ENCODE measurements at places on chromosomes 1 and 21.

DNA sequence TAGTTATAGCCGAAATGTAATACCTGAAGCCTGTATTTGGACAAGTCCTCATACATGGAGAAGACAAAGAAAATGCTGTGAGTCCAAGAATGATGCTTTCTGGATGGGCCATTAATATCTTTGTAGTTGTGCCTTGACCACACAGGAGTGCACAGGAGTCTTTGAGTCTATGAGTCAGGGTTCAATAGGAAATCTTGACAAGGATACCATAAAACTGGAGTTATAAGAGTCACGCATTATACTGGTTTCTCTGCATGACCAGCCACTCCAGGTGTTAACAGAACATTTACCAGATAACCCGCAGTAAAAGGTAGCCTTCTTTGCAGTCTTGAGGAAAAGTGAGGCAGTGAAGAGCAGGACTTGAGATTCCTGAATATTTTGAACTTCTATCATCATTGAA lies 464.6 kb upstream of the PKN2 start:
- no peak overlapping the region for H3K4me3 ChIP-seq
- H3K27me3 ChIP-seq: no peaks in the 10 kb centered on the region
- DNase-seq: no peak
- H3K4me1 ChIP-seq: peaks cover 27% of the 10 kb centered on the region

DNA sequence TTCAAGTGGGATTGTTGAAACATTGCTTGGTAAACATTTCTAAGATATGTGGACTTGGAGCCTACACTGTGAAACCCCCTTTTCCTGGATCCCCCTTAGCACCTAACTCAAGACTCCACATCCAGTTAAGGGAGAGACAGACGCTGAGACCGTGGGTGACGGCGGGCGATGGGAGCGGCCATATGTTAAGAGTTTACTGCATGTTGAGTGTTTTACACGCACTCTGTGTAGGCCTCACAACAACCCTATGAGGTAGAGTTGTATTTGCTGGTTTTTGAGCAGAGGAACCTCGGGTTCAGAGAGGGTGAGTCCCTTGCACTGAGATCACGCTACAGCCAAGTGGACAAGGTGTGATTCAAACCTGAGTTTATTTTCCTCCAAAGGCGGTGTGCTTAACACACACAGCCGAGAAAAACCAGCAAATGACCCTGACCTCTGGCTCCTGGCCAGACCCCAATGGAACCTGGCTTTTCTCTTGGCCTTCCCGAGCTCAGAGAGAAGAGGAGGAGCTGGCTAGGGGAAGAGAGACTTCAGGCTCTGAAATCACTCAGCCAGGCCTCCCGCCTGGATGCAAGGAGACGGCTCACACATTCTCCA lies 46.9 kb upstream of the GOLT1A start:
- H3K27ac ChIP-seq: no peak overlapping the region
- H3K4me3 ChIP-seq: no peak overlapping the region
- H3K36me3 ChIP-seq: peaks cover 12% of the 10 kb centered on the region
- no peak for DNase-seq
- H3K4me1 ChIP-seq: peaks cover 50% of the 10 kb centered on the region

DNA sequence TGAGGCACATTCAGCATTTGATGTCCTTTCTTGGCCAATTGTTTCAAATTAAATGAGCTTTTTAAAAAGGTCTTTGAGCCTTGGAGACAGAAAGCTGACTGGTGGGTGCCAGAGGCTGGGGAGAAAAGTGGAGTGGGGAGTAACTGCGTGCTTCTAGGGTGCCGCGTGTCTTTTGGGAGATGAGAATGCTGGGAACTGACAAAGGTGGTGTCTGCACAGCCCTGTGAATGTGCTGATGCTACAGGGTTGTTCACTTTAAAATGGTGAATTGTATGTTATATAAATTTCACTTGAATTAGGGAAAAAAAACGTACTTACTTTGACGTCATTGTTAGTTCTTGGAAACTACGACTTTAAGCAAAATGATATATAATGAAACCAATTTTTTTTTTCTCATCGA lies 8.1 kb upstream of the TFF1 start:
- peaks cover 26% of the 10 kb centered on the region for H3K27me3 ChIP-seq
- DNase-seq: no peak
- no peak overlapping the region for H3K27ac ChIP-seq
- H3K36me3 ChIP-seq: no peaks in the 10 kb centered on the region
- no peak overlapping the region for H3K4me3 ChIP-seq

- DNase-seq: no peak
- H3K4me3 ChIP-seq: no peak overlapping the region
- H3K27me3 ChIP-seq: peaks cover 40% of the 10 kb centered on the region
- H3K4me1 ChIP-seq: peaks cover 12% of the 10 kb centered on the region
These were observed 6.6 kb downstream of the FMO1 start for GRCh38 chr1:171254859-171255258.

GRCh38 chr1:15201849-15202551 lies 45.0 kb upstream of the FHAD1 start:
- H3K27me3 ChIP-seq: peaks cover 13% of the 10 kb centered on the region
- H3K36me3 ChIP-seq: no peaks in the 10 kb centered on the region
- H3K4me3 ChIP-seq: no peak overlapping the region
- H3K27ac ChIP-seq: no peak overlapping the region
- peaks cover 82% of the 10 kb centered on the region for H3K4me1 ChIP-seq
- DNase-seq: no peak

GRCh38 chr1:31482482-31483011 lies 69.5 kb downstream of the SERINC2 start:
- H3K36me3 ChIP-seq: no peaks in the 10 kb centered on the region
- peaks cover 19% of the 10 kb centered on the region for H3K27me3 ChIP-seq
- no peak overlapping the region for H3K27ac ChIP-seq
- peaks cover 12% of the 10 kb centered on the region for H3K4me1 ChIP-seq
- no peak for DNase-seq

DNA sequence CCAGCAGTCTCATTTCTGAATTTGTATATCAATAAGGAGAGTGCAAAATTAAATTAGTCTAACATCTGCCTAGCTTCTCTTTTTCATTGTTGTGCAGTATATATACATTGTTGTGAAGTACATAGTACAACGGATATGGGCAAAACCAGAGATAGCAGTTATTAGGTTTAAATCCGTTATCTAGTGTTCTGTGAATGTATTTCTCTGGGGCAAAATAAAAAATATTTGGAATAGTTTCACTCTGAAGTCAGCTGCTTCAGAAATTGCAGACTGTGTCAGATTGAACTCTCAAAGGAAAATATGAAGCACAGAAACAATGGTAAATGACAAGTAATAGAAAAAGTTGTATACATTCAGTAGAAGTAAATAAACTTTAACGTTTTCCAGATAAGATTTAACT lies 836.5 kb upstream of the CXADR start:
- no peak for DNase-seq
- H3K4me3 ChIP-seq: no peak overlapping the region
- H3K27me3 ChIP-seq: no peaks in the 10 kb centered on the region
- H3K4me1 ChIP-seq: no peaks in the 10 kb centered on the region
- H3K27ac ChIP-seq: no peak overlapping the region
- no peaks in the 10 kb centered on the region for H3K36me3 ChIP-seq

GRCh38 chr1:17892225-17892624 lies 137.1 kb downstream of the ACTL8 start:
- H3K27ac ChIP-seq: no peak overlapping the region
- H3K36me3 ChIP-seq: no peaks in the 10 kb centered on the region
- H3K4me3 ChIP-seq: no peak overlapping the region
- peaks cover 11% of the 10 kb centered on the region for H3K4me1 ChIP-seq
- DNase-seq: no peak
- peaks cover 40% of the 10 kb centered on the region for H3K27me3 ChIP-seq

- no peaks in the 10 kb centered on the region for H3K4me1 ChIP-seq
- no peaks in the 10 kb centered on the region for H3K36me3 ChIP-seq
- H3K27ac ChIP-seq: no peak overlapping the region
These were observed 8.4 kb upstream of the ATXN7L2 start for GRCh38 chr1:109475261-109475660.

DNA sequence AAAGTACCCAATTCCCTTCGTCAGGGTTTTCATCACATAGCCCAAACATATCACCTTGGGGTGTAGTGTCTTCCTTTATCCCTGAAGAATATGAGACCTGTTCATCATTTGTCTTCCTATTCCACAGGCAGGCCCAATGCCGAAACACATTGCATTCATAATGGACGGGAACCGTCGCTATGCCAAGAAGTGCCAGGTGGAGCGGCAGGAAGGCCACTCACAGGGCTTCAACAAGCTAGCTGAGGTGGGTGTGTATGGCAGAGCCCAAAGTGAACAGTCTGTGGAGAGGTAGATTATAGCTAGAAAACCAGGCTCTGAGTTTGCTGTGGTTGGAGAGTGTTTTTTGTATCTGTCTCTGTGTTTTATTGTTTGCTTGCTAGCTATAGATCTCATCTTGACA lies 5.9 kb downstream of the DHDDS start:
- peaks cover 8% of the 10 kb centered on the region for H3K4me1 ChIP-seq
- DNase-seq: no peak
- peaks cover 46% of the 10 kb centered on the region for H3K36me3 ChIP-seq
- H3K4me3 ChIP-seq: no peak overlapping the region
- H3K27me3 ChIP-seq: peaks cover 6% of the 10 kb centered on the region
- no peak overlapping the region for H3K27ac ChIP-seq

DNA sequence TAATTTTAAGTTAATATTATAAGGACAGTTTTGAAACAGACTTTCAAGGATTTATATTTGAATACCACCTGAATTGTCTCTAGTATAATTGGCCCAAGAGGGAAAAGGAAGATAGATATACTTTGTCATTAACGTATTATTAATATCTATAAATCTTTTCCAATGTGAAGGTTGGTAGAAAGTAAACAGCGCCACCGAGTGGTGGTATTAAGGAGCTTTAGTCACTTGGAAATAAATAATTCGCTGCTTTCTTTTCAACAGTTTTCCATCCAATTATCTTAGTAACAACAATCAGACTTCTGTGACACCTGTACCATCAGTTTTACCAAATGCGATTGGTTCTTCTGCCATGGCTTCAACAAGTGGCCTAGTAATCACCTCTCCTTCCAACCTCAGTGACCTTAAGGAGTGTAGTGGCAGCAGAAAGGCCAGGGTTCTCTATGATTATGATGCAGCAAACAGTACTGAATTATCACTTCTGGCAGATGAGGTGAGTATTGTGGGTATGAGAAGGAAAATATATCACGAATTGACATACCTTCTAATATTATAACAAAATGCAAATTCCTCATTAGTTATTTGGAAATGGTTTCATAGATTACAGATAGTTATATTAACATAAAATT lies 37.7 kb downstream of the SH3GLB1 start:
- DNase-seq: peak; percentile 17
- no peak overlapping the region for H3K4me3 ChIP-seq
- H3K27ac ChIP-seq: no peak overlapping the region
- no peaks in the 10 kb centered on the region for H3K27me3 ChIP-seq
- H3K4me1 ChIP-seq: no peaks in the 10 kb centered on the region

GRCh38 chr1:236959112-236959511 lies 45.1 kb downstream of the MT1HL1 start:
- H3K36me3 ChIP-seq: no peaks in the 10 kb centered on the region
- H3K27me3 ChIP-seq: peaks cover 19% of the 10 kb centered on the region
- H3K27ac ChIP-seq: no peak overlapping the region
- H3K4me3 ChIP-seq: no peak overlapping the region
- no peaks in the 10 kb centered on the region for H3K4me1 ChIP-seq

- no peak overlapping the region for H3K4me3 ChIP-seq
- no peak for DNase-seq
- H3K27me3 ChIP-seq: no peaks in the 10 kb centered on the region
These were observed 88.3 kb upstream of the TMEM51 start for GRCh38 chr1:15065291-15065690.

GRCh38 chr1:24228311-24228710 lies 41.2 kb upstream of the IFNLR1 start:
- H3K27me3 ChIP-seq: peaks cover 16% of the 10 kb centered on the region
- H3K4me1 ChIP-seq: no peaks in the 10 kb centered on the region
- no peaks in the 10 kb centered on the region for H3K36me3 ChIP-seq

DNA sequence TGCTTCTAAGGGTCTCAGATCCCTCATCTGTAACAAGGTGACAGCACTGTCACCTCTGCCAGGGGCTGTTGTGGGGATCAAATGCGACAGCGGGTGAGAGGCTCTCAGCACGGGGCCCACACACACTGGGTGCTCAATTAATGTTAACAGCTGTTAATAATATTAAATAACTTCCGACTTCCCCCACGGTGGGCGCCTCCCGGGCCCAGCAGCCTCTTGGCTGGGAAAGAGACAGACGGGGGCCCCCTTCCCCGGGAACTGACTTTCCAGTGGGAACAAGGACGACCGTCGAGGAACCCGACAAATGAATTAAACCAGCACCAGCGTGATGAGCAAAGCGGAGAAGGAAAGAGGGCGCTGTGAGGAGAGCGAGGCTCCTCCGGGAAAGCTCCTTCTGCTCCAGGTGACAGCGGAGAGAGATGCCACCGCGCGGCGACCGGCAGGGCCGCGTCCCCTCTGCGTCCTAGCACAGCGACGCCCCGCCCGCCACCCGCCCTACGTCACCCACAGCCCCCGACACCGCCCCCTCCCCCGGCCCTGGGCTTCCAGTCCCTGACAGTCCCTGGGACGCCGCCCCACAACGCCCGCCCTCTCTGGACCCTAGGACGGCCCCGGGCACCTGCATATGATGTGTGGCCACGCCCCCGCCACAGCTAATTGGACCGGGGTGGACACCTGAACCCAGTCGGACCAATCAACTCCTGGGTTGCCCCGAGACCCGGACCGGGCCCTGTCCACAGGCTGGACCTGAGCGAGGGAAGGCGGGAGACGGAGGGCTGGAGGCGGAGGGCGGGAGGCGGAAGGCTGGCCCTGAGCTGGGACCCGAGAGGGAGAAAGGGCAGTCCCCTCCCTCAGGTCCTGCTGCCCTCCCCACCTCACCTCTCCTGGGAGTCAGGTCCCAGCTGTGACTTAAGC lies 38.2 kb downstream of the MATN1 start:
- peaks cover 57% of the 10 kb centered on the region for H3K4me1 ChIP-seq
- H3K36me3 ChIP-seq: no peaks in the 10 kb centered on the region
- H3K4me3 ChIP-seq: peak overlapping the region; percentile 79
- H3K27me3 ChIP-seq: peaks cover 63% of the 10 kb centered on the region

DNA sequence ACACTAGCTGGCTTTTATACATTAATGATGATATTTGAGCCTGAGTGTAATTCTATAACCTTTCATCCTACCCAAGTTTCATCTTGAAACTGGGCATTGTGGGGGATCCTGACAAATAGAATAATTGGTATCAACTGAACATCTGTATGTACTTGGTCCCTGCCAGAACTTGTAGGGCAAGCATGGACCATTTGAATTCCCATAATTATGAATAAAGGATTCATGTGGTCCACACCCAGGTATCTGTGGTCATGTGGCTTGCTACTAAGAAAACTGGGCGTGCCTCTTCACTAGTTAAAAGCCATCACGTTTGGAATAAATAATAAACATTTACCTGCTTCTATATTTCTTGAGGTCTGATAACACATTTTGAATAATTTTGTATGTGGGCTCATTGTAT lies 20.6 kb upstream of the VTCN1 start:
- DNase-seq: no peak
- peaks cover 4% of the 10 kb centered on the region for H3K36me3 ChIP-seq
- peaks cover 14% of the 10 kb centered on the region for H3K4me1 ChIP-seq
- H3K4me3 ChIP-seq: no peak overlapping the region

GRCh38 chr1:68103884-68104554 lies 53.6 kb upstream of the DIRAS3 start:
- H3K27me3 ChIP-seq: peaks cover 6% of the 10 kb centered on the region
- H3K4me1 ChIP-seq: no peaks in the 10 kb centered on the region
- no peak for DNase-seq
- no peak overlapping the region for H3K27ac ChIP-seq

GRCh38 chr1:185446131-185446530 lies 129.1 kb upstream of the IVNS1ABP start:
- no peaks in the 10 kb centered on the region for H3K27me3 ChIP-seq

Data from nephron progenitor cell (in vitro differentiated cells).